ENCODE measurements at places on chromosomes 13 and 19.
A peak's percentile ranks its signal among the peaks of the same experiment; 100 is the strongest.

DNA sequence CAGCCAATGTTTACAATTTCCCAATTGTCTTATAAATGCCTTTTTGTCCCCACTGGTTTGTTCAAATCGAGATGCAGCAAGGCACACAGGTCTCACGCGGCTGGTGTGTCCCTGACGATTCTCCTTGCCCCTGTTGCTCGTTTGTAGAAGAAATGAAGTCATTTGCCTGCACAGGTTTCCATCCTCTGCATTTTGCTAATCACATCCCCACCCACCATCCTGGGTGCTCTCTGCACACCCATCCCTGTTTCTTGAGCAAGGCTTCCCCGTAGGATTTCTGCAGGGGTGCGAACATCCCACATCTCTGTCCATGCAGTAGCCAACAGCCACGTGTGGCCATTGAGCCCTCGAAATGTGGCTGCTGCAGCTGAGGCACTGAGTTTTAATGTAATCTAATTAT, 59.8 kb upstream of the SOX1 start:
- no peak for DNase-seq

DNA sequence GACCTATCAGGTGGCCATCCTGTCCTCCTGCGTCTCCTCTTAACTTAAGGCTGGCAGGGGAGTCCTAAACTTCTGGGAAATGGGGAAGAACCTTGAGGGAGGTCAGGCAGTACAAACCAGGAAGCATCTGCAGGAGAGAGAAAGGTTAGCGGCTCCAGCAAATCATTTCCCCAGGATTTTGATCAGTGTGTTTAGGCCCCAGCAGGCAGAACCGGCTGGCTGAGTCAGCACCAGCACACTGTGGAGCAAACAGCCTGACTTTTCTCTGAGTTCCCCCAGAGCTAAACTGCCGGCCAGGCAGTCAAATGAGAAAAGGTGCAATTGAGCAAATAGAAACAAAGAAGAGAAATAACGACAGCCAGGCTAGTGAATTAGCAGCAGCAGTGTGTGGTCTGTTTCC, 46.7 kb upstream of the MEDAG start:
- DNase-seq, result no peak

DNA sequence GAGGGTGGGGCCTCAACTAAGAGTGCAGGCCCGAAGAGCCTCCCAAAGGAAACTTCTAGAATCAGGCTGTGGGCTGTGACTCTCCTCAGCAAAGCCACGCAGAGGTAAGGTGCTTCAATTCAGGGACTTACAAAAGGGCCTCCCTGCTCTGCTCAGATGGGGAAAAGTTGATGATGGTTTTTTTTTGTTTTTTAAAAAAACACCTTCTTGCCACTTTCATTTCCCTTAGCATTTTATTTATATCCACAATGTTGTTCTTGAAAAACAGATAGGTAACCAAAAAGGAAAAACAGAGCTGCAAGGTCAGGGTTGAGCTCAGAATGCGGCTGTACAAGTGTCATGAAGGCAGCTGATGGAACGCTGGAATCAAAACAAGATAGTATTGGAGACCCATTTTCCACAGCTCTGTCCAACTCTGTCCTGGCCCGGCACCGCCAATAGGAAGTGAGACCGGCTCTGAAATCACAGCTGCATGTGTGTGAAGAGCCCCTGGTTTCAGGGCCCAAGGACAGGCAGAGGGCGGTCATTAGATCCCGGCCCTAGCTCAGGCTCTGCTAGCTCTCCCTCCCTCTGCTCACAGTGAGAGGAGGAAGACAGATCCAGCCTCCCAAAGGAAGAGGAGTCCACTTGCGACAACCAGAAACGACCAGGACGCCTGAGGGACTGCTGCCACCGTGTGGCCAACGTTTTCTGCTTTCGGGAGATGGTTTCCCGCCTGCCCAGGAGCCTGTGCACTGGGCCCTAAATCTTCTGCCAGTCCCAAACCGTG, 58.3 kb downstream of the KLF2 start:
- DNase-seq, result peak; percentile 63

- DNase-seq, result no peak
Observed at GRCh38 chr19:15810335-15810734, 5.1 kb downstream of the OR10H1 start.

DNA sequence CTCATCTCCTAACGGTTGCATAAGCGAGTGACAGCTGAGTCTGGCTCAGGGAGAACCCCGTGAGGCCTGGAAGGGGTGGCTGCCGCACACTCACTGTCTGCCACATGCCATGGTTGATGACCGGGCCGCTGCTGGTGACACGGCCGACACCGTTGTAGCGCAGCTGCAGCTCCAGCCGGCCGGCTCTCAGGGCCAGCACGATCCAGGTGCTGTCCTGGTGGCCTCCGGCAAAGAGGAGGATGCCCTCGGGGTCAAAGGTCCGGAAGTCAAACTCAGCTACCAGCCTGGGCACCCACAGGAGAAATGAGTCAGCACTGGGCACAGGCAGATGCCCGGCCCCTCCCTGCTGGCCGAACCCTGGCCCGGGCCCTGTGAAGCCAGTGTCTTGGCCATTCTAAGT, 31.7 kb downstream of the GAS6 start:
- DNase-seq, result no peak

GRCh38 chr19:38145623-38146022, 78.4 kb downstream of the DPF1 start:
- DNase-seq, result no peak

GRCh38 chr13:97976610-97977521, 23.4 kb downstream of the IPO5 start:
- peak; percentile 2 for DNase-seq
